B cell (primary cell): ENCODE measurements at places on chromosomes 5 and 9.

GRCh38 chr9:132507670-132508469 is 74.5 kb upstream of the BARHL1 start:
- peak; percentile 76 for DNase-seq

DNA sequence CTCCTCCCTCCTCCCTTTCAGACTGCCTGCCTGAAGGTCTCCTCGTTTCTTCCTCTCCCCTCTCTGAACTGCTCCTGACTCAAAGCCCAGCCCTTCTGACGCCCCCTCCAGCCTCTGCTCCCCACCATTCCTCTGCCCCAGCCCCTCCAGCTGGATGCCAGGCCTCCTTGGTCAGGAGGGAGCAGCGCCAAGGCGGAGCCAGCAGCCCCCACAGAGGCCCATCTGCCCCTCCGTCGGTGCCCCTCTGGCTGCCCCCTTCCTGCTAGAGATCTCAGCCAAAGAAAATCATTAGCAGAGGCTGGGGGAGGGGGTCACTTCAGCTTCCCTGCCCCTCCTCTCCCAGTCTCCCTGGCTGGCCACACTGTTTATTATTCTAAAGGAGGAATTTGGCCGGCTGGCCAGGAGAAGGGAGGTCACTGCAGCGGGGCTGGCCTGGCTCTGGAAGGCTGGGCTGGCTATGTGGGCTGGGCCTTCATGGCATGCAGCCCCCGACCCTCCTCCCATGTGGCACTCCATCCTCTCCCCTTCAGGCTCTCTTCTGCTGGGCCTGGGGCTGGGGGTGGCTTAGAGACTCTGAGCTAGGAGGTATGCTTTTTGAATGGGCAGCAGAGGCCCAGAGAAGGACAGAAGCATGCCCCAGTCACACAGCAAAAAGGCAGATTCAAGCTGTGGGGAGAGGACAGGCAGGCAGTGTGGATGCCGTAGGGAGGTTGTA is 16.9 kb downstream of the PDGFRB start:
- DNase-seq = no peak

GRCh38 chr9:14824481-14824880 is 85.7 kb downstream of the FREM1 start:
- no peak for DNase-seq

DNA sequence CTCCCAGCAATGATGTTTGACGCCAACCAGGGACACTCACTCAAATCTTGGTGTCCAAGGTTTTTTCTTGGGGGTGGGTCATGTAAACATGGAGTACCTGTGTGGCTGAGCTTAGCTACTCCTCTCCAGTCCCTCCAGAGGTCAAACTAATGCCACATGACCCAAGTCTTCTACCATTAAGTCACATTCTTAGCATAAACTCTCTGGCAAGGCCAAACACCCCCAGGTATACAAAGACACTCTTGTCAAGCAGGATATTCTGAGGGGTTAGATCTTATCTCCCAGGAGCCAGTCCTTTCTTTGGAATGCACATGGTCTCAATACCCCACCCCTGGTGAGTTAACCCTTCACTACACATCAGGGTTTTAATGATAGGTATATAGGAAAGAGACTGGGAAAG is 161.4 kb downstream of the PDZD2 start:
- no peak for DNase-seq

GRCh38 chr5:168552146-168552545 is 23.0 kb downstream of the FBLL1 start:
- no peak for DNase-seq

DNA sequence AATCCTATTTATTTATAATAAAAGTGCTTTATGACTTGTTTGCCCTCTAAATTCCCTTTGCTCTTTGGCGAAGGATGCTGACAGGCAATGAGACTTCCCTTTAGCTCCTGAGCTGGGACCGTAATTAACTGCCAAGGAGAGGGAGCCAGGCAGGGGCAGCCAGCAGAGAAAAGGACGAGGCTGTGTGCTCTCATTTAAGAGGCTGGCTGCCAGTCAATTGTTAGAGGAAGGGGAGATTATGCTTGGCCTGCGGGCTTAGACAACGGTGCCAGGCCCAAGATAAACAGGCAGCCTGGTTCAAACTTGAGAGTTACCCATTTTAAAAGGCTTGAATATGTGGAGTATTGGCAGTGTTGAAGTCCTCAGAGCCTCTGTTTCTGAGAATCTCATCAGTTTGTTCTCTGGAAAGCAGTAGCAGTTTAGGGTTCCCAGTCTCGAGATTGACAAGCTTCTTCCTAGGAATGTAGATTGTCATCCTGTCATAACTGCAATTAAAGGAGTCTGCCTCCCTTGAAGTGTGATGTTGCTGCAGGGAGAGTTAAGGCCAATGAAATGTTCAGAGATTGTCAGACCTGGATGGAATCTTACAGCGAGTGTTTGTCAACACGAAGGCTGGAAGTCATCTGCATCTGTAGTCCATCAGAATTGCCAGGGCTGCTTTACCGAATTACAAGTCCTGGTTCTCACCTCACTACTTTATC is 113.2 kb downstream of the JAKMIP2 start:
- no peak for DNase-seq

GRCh38 chr5:126562823-126563222 is 32.2 kb downstream of the ALDH7A1 start:
- no peak for DNase-seq

- no peak for DNase-seq
These were observed 47.5 kb upstream of the PLPP1 start for GRCh38 chr5:55582256-55582655.

- no peak for DNase-seq
These were observed 19.2 kb downstream of the SIL1 start for GRCh38 chr5:139178935-139179334.

DNA sequence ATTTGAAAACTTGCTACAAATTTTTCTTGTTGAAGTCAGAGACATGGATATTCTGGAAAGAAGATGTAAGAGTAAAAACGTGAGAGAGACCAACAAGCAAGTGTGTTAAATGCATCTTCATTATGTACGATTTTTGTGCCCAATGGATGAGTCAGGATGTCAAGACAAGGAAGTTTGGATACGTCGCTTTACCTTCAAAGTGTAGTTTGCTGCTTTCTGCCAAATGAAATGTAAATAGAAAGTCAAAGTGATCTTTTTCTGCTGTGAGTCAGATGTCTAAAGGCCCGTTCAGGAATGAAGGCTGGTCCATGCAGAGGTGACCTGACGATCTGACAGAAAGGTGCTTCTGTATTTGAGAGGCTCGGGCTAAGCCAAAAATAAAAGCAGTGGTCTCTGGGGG is 273.1 kb upstream of the PIK3R1 start:
- DNase-seq = no peak

DNA sequence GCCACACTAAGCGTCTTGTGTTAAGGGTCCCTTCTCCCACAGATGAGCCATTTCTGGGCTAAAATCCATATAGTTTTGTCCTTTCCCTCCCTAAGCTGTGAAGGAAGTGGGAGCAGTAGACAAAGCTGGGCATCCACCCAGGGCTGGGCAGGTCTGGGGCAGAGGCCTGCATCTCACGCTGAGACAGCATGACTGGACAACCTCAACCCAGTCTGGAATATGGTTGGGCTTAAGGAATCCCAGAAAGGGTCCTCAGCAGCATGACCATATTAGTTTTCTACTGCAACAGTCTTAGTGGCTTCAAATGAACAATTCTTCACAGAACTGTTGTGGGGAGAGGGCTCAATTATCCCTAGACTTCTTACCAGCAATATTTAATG is 173.8 kb downstream of the AUH start:
- no peak for DNase-seq

- no peak for DNase-seq
These were observed 126.7 kb downstream of the SNX18 start for GRCh38 chr5:54644226-54644625.

DNA sequence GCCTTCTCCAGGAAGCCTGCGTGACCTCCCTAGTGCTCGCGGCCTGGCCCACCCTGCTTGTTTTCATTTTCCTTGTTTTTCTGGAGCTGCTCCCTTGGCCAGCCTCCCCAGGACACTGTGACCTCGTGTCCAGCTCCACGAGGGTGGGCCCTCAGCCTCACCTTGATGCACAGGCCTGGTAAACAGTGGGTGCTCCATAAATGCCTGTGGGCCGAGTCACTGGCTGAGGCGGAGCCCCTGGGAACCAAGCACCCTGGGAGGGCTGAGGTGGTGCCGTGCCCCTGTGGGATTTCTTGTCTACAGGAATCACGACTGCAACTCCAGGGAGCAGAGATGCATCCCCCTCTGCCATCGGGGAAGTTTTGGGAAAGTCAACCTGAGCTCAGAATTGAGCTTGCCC is 17.2 kb downstream of the FAM163B start:
- DNase-seq = no peak

DNA sequence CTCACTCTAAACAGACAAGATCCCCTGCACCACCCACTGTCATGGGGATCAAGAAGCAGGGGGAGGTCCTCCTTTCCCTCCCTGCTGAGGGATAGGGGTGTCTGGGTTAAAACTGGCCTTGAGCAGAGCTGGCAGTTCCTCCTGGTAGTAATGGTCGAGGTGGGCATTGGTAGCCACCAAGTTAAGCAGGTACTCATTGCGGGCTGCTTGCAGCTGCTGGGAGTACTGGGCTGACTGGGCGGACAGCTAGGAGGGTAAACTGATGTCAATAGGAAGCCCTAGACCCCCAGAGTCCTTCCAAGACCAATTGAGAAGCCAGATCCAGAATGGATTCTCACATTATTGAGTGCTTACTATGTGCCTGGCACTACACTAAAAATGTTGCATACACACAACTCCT is 3.4 kb downstream of the FCHSD1 start:
- no peak for DNase-seq

GRCh38 chr5:171954721-171955120 is 51.7 kb downstream of the FBXW11 start:
- no peak for DNase-seq

- DNase-seq = no peak
These were observed 335.1 kb upstream of the DMAC1 start for GRCh38 chr9:8134635-8135034.

DNA sequence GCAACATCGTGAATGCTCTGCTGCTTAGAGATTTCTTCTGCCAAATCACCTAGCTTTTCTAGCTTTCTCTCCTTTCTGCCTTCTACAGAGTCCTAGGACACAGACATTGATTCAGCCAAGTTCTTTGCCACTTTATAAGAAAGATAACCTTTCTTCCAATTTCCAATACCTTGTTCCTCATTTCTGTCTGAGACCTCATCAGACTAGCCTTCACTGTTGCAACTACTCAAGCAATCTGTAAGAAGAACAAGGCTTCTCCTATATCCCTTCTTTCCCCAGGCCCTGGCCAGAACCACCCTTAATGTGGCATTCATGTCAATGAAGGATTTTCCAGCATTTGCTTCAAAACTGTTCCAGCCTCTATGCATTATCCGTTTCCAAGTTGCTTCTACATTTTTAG is 24.3 kb downstream of the FBXO10 start:
- DNase-seq = no peak

DNA sequence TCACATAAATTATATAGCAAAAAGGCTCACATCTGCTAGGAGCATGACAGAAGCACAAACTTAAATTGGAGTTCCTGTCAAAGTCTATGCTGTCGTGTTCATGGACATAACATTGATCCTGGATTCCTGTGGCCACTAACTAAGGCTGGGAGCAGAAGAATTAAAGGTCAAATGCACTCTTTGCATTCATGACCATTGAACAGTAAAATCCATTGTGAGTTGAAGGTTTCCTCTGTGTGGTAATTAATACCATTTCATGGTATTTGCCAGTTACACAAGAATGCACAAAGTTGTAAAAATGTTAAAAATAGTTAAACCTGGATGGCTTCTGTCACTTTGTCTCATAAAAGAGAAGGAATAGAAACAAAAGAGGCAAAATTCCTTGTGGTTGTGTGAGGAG is 242.6 kb downstream of the NPR3 start:
- DNase-seq = no peak

DNA sequence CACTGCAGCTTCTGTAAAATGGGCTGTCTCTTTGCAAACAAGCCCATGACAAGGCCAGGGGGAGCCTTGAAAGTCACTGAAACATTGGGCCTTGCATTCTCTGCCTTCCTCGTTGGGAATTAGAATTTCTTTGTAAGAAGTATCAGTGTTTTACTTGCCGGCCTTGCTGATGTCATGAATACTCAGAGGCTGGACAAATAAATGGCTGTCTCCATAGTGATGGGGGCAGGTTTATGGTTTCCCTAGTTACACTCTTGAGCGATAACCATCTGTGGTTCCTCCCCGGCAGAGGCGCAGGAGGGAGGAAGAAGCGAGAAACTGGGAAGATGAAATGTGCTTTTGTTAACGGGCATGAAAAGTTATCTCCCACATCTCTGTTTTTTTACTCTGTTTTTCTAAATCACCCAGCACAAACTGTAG is 272.7 kb upstream of the PANK3 start:
- no peak for DNase-seq

DNA sequence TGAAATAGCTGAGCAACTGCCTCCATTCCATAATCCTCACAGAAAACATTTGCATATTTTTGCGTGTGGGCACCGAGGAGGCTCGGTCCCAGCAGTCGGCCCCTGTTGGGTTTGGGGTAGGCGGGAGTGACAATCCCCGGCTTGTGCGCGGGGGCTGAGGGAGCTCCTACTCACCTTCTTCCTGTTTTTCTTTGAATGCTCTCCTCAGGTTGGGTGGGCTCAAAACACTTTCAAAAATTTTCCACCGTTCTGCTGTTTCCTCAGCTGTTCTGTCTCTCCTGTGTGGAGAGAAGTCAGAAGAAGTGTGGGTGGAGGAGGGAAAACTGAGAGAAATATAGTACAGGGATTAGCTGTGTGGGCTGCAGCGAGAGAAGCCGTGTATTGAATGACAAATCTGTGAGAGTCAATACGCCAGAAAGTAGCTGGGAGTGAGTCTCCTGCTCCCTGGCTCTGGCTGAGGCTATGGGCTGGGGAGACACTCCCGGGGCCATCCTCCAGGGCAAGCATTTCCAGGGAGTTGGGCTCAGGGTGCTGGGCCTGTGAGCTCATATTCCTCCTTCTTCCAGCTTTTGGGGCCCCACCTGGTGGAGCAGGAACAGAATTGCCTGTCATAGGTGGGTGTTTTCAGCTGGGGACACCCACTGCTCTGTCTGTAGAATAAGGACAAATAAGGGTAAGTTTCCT is 84.7 kb downstream of the CMYA5 start:
- no peak for DNase-seq

DNA sequence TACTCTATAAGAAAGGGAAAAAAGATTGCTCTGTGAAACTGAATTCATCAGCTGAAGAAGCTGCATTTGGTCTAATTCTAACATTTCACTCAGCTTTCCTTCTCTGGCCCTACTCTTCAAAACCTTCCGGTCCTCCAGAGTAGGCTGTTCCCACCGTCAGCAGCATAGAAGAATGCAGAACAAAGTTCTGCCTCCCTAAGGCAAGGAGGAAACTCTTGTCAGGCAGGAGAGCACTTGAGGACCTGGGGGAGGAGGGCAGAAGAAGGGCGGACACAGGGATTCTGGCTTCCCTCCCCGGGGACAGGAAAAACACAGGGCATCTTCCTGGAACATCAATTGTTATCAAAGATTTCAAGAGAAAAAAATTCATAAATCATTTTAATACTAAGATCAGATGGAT is 69.2 kb upstream of the SHB start:
- no peak for DNase-seq

DNA sequence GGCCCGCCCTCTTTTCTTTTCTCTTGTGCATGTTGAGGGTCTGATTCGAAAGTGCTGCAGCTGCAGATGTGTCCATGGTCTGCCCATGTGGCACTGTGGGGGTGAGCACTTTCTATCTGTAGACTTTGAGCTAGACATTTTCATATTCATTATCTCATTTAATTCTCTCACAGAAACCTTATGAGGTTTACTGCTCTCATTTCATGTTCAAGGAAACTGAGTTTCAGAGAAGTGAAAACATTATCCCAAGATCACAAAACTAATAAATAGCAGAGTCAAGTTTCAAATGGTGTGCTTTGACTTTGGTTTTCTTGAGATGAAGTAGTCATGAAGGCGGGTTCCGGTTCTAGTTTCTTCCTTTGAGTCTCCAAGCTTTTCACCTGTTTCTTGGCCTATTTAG is 536.5 kb upstream of the ZNF462 start:
- DNase-seq = no peak

GRCh38 chr5:73862796-73863195 is 236.8 kb downstream of the ARHGEF28 start:
- DNase-seq = no peak
